Natural killer cell treated with Interleukin-12 subunit alpha and Interleukin-12 subunit beta and Interleukin-15 and Interleukin-18, amount 100 ng/mL, for 72 hours (primary cell): ENCODE measurements at places on chromosomes 12 and 14. TPM values are rescaled to one million over a fixed set of nuclear protein-coding genes. Genes with fewer than 3 reads are reported as not detected.

- H3K27me3 ChIP-seq: peaks cover 6% of the 10 kb centered on the region
- DNase-seq: no peak
- H3K4me1 ChIP-seq: no peaks in the 10 kb centered on the region
- no peaks in the 10 kb centered on the region for H3K36me3 ChIP-seq
- H3K27ac ChIP-seq: no peak overlapping the region
Observed at GRCh38 chr12:21341769-21342168, 7.1 kb upstream of the SLCO1A2 start.

DNA sequence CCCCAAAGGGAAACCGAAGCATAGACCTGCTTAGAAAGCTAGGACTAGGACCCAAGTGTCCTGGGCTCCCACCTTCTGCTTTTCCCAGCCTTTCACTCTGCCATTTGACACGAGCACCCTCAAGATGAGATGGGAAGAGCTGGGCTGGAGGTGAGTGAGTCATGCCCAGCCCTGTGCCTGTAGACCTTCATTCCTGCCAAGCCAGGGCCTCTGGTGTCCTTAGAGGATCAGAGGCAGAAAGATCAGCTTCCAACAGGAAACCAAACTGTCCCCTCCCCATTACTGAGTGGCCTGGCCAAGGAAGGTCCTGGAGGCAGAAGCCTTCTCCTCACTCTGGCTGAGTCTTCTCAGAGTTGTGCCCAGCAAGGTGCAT, 3.5 kb downstream of the TMEM63C start:
- no peaks in the 10 kb centered on the region for H3K36me3 ChIP-seq
- H3K27ac ChIP-seq: no peak overlapping the region
- H3K4me3 ChIP-seq: no peak overlapping the region
- H3K27me3 ChIP-seq: peaks cover 15% of the 10 kb centered on the region

DNA sequence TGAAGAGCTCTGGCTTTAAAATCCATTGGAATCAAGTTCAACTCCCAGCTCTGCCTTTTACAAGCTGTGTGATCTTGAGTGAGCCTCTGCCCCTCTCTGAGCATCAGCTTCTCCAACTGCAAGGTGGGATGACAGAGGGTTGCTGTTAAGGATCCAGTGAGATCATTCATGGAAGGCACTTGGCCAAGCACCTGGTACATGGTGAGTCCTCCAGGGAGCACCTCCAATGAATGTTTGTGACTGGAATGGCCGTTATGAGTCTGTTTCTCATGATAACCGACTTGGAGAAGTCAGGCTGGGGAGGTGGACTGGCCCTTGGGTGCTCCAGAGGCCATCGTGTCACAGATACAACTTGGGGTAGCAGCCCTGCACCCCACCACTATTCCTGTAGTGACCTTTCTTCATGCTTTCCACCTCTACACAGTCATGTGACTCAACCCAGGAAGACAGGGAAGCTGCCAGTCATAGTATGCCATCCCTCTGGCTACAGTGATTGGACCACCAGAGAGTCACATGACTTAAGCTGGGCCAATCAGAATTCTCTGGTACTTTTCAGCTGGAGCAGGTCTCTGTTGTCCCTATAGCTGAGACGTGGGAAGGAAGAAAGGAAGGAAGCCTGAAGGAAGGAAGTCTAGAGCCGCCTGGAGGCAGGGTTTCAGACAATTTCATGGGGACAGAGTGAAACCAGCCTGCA, 146.5 kb upstream of the MYL2 start:
- DNase-seq: no peak
- H3K27ac ChIP-seq: no peak overlapping the region
- no peaks in the 10 kb centered on the region for H3K36me3 ChIP-seq
- peaks cover 16% of the 10 kb centered on the region for H3K27me3 ChIP-seq

Gene MED6
- 66.8 TPM for total RNA-seq

Gene PRPH
- total RNA-seq: not detected
